Fibroblast of skin of left quadriceps (primary cell): ENCODE measurements at places on chromosomes 16 and 17.

- DNase-seq = no peak
These were observed 399.7 kb downstream of the XYLT1 start for GRCh38 chr16:17070882-17071592.

GRCh38 chr16:11264155-11264832 lies 4.8 kb downstream of the TNP2 start:
- no peak for DNase-seq

GRCh38 chr17:64065161-64065560 lies 44.7 kb upstream of the ICAM2 start:
- no peak for DNase-seq

DNA sequence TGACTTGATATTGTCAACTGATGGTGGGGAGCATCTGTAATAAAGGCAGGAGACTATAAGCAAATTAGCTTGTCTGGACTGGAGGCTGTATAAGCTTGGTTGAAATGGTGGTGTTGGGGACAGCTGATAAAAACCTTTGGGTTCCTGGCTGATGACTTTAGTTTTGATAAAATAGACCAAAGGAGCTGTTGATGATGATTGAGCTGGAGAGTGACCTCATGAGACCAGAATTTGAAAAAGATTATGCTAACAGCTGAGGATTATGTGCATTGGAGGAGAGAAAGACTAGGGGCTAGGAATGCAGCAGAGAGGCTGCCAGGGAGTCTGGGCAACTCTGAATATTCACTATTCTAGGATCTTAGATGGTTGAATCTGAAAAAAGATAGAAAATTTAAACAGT lies 8.7 kb upstream of the CDC27 start:
- DNase-seq = no peak

- DNase-seq = peak; percentile 97
These were observed at the start of gene NDEL1 for GRCh38 chr17:8435245-8436168. Gene NDEL1, plus strand, starts transcription at chr17:8435884. Its CDS starts 8,388 bp downstream, at chr17:8444272.

GRCh38 chr16:12340151-12340733 lies 363.7 kb downstream of the SNX29 start:
- peak; percentile 51 for DNase-seq

GRCh38 chr17:44200478-44201155 lies 933 bp upstream of the ATXN7L3 start:
- DNase-seq = no peak

DNA sequence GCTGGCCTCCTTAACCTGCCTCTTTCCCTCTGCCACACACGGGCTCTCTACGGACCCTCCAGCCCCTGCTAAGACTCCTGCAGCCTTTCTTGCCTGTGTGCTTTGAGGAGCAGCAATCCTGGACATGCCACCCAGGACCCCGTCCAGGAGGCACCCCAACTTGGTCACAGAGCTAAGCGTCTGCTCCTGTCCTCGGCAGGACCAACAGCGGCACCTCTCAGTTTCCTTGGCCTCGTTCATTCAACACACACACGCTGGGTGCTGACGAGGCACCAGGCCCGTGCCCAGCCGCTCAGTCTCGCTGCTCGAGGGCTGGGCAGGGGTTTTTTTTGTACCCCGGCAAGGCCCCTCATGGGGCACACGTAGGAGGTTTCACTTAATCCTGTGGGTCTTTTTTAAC lies 15.2 kb downstream of the RPH3AL start:
- no peak for DNase-seq

- DNase-seq = no peak
These were observed 10.3 kb upstream of the NFAT5 start for GRCh38 chr16:69555437-69555836.
